ENCODE measurements at places on chromosomes 1 and 21.

GRCh38 chr1:24769656-24770651, 24.7 kb downstream of the CLIC4 start:
- DNase-seq = no peak
- H3K4me1 ChIP-seq = peaks cover 62% of the 10 kb centered on the region
- peak overlapping the region; percentile 87 for H3K27ac ChIP-seq
- no peaks in the 10 kb centered on the region for H3K27me3 ChIP-seq

DNA sequence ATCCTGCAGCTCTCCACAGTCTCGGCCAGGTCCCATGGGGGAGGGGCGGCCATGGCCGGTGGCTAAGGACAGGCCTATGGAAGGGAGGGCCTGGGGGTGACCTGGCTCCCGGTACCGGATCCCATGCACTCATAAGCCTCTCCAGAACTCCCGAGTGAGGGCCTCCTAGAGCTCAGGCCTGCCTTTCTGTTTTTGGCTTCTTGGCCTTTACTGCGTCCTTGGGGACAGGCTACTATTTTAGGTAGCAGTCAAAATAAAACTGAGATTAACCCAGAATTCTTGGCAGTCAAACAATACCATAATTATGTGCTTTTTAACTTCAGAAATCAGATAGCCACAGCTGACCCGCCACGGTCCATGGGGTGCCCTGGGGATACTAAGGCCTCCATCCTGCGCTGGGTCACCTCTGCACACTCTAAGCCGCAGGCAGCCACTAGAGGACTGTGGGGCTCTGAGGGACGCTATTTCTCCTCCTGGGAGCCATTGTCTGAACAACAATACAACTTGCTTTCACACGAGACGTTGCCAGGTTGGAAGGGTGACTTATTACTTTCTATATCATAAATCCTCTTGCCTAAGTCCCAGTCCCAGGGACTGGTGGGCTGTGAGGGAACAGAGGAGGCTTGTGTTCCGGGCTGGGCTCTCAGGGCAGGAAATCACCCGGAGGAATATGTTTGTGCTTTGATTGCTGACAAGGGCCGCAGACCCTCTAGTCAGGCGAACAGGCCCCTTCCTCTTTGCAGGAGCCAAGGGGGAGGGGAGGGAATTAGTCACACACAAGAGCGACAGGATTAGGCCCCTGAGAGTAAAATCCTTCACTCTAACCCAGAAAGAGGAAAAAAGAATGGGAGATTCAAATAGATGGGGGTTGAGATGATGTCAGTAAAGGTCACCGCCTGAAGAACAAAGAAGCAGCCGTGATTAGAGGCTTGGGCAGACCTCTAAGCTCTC, 40.7 kb upstream of the BCAR3 start:
- H3K4me1 ChIP-seq = peaks cover 25% of the 10 kb centered on the region
- peak overlapping the region; percentile 24 for H3K4me3 ChIP-seq
- peak overlapping the region; percentile 58 for H3K27ac ChIP-seq
- DNase-seq = no peak
- H3K36me3 ChIP-seq = no peaks in the 10 kb centered on the region
- H3K27me3 ChIP-seq = no peaks in the 10 kb centered on the region

GRCh38 chr1:30375156-30375555, 348.2 kb downstream of the MATN1 start:
- peaks cover 20% of the 10 kb centered on the region for H3K4me1 ChIP-seq
- H3K36me3 ChIP-seq = no peaks in the 10 kb centered on the region
- H3K27me3 ChIP-seq = peaks cover 3% of the 10 kb centered on the region
- H3K4me3 ChIP-seq = no peak overlapping the region
- DNase-seq = no peak

- no peaks in the 10 kb centered on the region for H3K36me3 ChIP-seq
- no peak overlapping the region for H3K27ac ChIP-seq
- H3K4me3 ChIP-seq = no peak overlapping the region
- H3K4me1 ChIP-seq = peaks cover 7% of the 10 kb centered on the region
Observed at GRCh38 chr1:96989302-96989701, 267.7 kb downstream of the PTBP2 start.

GRCh38 chr1:165376041-165376810, 19.7 kb upstream of the LMX1A start:
- H3K4me1 ChIP-seq = peaks cover 14% of the 10 kb centered on the region
- H3K36me3 ChIP-seq = no peaks in the 10 kb centered on the region
- H3K27me3 ChIP-seq = peaks cover 27% of the 10 kb centered on the region
- DNase-seq = peak; percentile 95
- peak overlapping the region; percentile 64 for H3K4me3 ChIP-seq
- H3K27ac ChIP-seq = peak overlapping the region; percentile 53

DNA sequence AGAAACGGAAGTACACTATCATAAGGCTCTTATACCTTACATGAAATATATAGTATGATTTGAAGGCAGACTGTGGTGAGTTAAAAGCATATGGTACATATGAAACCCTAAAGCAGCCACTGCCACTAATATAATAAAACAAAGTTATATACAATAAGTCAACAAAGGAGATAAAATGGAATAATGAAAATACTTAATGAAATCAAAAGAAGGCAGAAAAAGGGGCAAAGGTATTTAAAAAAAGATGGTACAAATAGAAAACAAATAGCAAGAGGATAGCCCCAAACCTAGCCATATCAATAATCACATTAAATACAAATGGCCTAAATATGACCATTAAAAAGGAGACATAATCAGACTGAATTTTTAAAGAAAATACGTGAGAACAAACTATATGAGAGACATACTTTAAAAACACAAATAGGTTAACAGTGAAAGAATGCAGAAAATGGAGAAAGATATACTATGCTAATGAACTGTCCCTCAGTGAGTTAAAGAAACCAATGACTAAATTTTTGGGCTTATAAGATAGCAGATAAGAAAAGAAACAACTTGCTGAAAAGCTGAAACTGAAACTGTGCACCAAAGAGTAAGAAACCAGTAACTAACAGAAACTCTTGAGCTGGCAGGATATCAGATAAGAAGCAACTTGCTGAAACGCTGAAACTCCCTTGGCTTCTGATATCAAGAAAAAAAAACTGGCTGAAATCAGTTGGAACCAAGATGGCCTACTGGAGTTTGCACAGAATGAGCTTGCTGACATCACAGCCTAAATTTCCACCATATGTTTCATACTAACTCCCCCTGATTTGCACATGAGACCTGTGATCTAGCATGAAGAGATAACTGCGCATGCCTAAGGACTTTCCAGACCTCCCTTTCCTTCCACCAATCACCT, 44.3 kb upstream of the IL10 start:
- no peak overlapping the region for H3K4me3 ChIP-seq
- H3K36me3 ChIP-seq = no peaks in the 10 kb centered on the region
- H3K4me1 ChIP-seq = peaks cover 6% of the 10 kb centered on the region
- no peak overlapping the region for H3K27ac ChIP-seq
- no peaks in the 10 kb centered on the region for H3K27me3 ChIP-seq

GRCh38 chr1:153343040-153343681, 5.5 kb downstream of the PGLYRP4 start:
- peaks cover 18% of the 10 kb centered on the region for H3K27me3 ChIP-seq
- H3K36me3 ChIP-seq = no peaks in the 10 kb centered on the region
- no peak for DNase-seq
- H3K4me3 ChIP-seq = no peak overlapping the region
- no peaks in the 10 kb centered on the region for H3K4me1 ChIP-seq

GRCh38 chr1:228920831-228921230, 185.6 kb downstream of the RHOU start:
- H3K27me3 ChIP-seq = no peaks in the 10 kb centered on the region
- DNase-seq = no peak
- no peaks in the 10 kb centered on the region for H3K4me1 ChIP-seq
- no peak overlapping the region for H3K27ac ChIP-seq

DNA sequence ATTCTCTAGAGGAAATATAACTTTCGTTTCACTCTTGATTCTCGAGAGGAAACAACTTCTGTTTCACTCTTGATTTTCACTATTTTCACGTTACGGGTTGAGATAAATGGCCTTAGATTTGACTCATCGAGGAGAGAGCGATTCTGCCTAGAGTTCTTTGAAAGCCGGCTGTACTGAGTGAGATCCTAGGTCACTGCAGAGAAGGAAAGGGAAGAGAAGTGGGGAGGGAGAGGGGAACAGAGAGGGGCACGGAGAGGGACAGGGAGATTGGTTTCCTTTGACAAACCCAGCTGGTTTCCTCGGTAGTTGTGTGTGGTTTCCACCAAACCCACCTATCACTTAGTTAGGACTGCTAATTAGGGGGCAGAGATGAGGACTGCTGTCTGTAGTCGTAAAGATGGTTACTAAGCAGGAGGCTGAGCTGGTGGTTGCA, 21.6 kb upstream of the GPR137B start:
- no peaks in the 10 kb centered on the region for H3K27me3 ChIP-seq
- H3K36me3 ChIP-seq = no peaks in the 10 kb centered on the region
- H3K4me1 ChIP-seq = no peaks in the 10 kb centered on the region
- no peak overlapping the region for H3K4me3 ChIP-seq

GRCh38 chr1:100543640-100544039, 5.7 kb downstream of the GPR88 start:
- no peak overlapping the region for H3K27ac ChIP-seq
- peaks cover 9% of the 10 kb centered on the region for H3K27me3 ChIP-seq
- DNase-seq = no peak
- peaks cover 5% of the 10 kb centered on the region for H3K4me1 ChIP-seq

DNA sequence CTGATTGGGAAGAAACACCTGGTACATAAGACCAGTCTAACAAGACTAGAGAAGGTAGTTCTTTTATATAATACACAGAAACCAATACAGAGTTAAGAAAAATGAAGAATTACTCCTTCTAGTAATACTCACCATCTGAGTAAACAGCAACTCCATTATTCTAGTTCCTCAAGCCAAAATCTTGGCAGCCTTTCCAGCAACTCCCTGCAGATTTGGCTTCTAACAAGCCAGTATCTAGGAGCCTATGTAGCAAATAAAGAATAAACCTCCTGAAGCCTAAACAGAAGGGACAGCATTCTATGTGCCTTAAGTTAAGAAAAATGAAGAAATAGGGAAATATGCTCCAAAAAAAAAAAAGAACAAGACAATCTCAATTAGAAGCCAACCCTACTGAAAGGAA, 24.5 kb downstream of the ERO1B start:
- no peak for DNase-seq
- no peak overlapping the region for H3K4me3 ChIP-seq
- no peaks in the 10 kb centered on the region for H3K4me1 ChIP-seq
- H3K36me3 ChIP-seq = no peaks in the 10 kb centered on the region
- H3K27me3 ChIP-seq = no peaks in the 10 kb centered on the region
- no peak overlapping the region for H3K27ac ChIP-seq

DNA sequence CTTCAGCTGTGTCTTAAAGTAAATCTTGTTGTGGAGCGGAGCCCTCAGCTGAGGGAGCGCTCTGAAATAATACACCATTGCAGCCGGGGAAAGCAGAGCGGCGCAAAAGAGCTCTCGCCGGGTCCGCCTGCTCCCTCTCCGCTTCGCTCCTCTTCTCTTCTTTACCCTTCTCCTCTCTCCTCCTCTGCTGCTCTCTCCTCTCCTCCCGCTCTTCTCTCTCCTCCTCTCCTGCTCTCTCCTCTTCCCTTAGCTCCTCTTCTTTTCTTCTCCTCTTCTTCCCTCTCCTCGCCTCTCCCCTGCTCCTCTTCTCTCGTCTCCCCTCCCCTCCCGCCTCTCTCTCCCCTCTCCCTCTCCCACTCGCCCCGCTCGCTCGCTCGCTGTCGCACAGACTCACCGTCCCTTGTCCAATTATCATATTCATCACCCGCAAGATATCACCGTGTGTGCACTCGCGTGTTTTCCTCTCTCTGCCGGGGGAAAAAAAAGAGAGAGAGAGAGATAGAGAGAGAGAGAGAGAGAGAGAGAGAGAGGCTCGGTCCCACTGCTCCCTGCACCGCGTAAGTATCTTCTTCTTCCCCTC, at the start of gene PROX1:
Gene PROX1 (plus strand): TSS at position 47 of the 580 bp plus-strand sequence. CDS start 8,563 bp downstream, outside the sequence.
- H3K27me3 ChIP-seq = peaks cover 62% of the 10 kb centered on the region
- H3K36me3 ChIP-seq = no peaks in the 10 kb centered on the region
- peak within 1 kb of the TSS; percentile 33 for H3K27ac ChIP-seq
- no peak for DNase-seq
- peak within 1 kb of the TSS; percentile 82 for H3K4me3 ChIP-seq

- no peak for DNase-seq
- H3K27me3 ChIP-seq = no peaks in the 10 kb centered on the region
- H3K4me3 ChIP-seq = no peak overlapping the region
- no peaks in the 10 kb centered on the region for H3K36me3 ChIP-seq
- H3K4me1 ChIP-seq = no peaks in the 10 kb centered on the region
Observed at GRCh38 chr21:18430341-18430740, 26.8 kb upstream of the TMPRSS15 start.

DNA sequence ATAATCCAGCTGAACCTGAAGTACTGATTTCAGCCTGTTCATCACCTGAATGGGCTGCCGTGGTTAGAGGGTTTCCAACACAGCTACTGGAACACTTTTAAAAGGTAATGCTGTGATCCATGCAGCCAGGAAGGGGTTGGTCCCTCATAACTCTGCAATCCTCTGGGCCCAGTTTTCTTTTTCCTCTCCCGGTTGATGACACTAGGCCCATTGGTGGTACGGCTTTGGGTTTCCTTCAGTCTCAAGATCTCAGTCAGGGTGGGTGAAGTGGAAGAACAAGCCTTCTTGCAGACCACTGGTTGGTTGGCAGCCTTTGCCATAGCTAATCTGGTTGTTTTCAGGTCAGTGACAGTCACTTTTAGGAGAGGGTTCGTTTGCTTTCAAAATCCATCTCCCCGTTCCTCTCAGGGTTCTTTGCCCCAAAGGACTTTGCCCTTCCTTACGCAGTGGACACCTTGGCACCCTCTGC, 502 bp upstream of the SLC35A3 start:
- H3K4me1 ChIP-seq = peaks cover 12% of the 10 kb centered on the region
- H3K27ac ChIP-seq = peak overlapping the region; percentile 80
- DNase-seq = peak; percentile 44
- no peaks in the 10 kb centered on the region for H3K27me3 ChIP-seq
- H3K4me3 ChIP-seq = peak overlapping the region; percentile 94

GRCh38 chr1:184813528-184814089, 59.0 kb upstream of the EDEM3 start:
- no peak overlapping the region for H3K27ac ChIP-seq
- H3K27me3 ChIP-seq = no peaks in the 10 kb centered on the region
- H3K4me1 ChIP-seq = no peaks in the 10 kb centered on the region
- H3K4me3 ChIP-seq = no peak overlapping the region

GRCh38 chr1:117045644-117046043, 14.5 kb upstream of the TTF2 start:
- H3K27me3 ChIP-seq = peaks cover 3% of the 10 kb centered on the region
- no peaks in the 10 kb centered on the region for H3K36me3 ChIP-seq
- H3K4me1 ChIP-seq = no peaks in the 10 kb centered on the region
- H3K4me3 ChIP-seq = no peak overlapping the region
- DNase-seq = no peak

- H3K36me3 ChIP-seq = no peaks in the 10 kb centered on the region
- H3K27ac ChIP-seq = no peak overlapping the region
- H3K4me1 ChIP-seq = peaks cover 36% of the 10 kb centered on the region
- DNase-seq = no peak
- no peak overlapping the region for H3K4me3 ChIP-seq
- no peaks in the 10 kb centered on the region for H3K27me3 ChIP-seq
Observed at GRCh38 chr1:234922987-234923386, 205.7 kb downstream of the TOMM20 start.

Data from osteoblast (primary cell).